Activated CD8-positive, alpha-beta memory T cell treated with anti-CD3 and anti-CD28 coated beads for 48 hours (primary cell): ENCODE measurements at places on chromosomes 7 and 10.

- DNase-seq: no peak
Observed at GRCh38 chr7:83876593-83876992, 227.7 kb upstream of the SEMA3E start.

DNA sequence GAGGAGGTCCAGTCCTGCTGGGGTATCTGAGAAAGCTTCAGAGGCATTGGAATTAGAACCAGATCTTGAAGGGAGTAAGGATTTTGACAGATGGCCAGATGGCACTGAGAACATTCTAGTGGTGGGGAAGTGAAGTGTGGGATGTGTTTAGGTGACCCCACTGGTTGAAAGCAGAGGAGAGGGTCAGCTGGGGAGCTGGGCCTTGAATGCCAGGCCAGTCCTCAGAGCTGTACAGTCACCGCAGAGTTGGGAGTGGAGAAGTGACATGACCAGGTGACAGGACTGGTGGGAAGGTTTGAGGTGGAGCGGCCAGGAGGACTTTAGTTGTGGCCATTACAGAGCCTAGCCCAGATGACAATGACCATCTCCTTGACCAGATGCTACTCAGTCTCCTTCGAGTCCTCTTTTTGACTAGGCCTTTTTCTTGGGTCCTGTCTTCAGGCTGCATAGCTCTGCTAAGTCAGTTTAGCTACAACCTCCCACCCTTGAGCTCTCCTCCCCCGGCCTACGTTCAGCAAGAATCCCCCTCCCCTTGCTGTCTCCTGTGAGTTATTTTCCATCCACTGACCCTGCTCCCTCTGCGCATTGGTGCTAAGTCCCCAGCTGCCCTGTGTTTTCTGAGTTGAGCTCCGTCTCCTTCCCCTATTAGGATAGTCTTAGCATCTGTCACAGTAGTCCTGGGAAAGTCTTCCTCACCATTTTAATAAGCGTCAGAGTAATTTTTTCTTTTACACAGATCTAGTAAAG lies 56.3 kb downstream of the CCNY start:
- DNase-seq: no peak

DNA sequence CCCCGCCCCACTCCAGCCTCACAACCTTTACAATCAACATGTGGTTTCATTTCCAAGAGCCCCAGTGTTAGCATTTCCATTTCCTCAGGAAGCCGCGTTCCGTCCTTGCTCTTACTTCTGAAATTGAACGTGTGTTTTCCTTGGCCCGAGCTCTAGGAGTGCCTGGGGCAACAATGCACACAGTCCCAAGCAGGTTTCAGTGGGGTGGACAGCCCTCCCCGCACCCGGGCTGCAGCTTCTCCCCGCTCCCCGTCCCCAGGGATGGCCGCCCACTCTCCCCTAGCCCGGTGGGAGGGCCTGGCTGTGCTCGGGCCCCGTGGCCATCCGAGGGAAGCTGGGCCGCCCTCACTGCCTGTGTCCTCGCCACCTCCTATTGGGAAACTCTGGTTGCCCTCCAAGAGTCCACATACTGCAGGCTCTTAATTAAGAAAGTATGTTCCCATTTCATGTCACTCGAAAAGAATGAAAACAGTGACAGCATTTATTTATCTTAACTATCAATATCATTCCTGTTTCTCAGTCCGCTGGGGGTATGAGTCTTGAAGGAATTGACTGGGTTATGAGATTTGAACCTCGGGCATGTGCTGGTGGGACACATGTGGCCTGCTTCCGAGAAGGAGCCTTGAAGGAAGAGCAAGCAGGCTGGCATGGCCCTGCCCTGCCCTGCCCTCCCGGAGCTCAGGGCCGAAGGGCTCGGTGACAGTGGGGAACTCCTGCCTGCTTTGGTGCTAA lies 163.8 kb downstream of the GRK5 start:
- DNase-seq: no peak

- DNase-seq: no peak
Observed at GRCh38 chr10:31152421-31153135, 120.9 kb upstream of the ZNF438 start.

DNA sequence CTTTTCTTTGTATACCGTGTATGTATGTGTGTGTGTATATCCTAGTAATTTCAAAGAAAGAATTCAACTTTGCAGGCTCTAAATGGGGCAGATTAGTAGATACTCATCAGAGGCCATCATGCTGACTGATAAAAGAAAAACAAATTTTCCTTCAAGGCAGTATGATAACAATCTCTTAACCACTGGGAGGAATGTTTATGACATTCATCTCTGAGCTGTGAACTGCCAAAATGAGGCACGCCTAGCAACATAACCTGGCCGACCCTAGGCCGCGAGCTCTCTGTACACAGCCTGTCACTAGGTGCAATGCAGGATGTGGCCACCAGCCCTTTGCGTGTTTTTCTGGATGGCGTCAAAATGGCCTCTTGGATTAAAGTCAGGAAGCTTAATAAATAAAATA lies 343.7 kb upstream of the GALNT17 start:
- no peak for DNase-seq

- no peak for DNase-seq
Observed at GRCh38 chr10:65751896-65752295, 1173.9 kb upstream of the LRRTM3 start.

- no peak for DNase-seq
Observed at GRCh38 chr10:133169173-133169947, 9.3 kb downstream of the KNDC1 start.

- DNase-seq: no peak
Observed at GRCh38 chr7:73644688-73645286, 20.5 kb upstream of the MLXIPL start.

GRCh38 chr7:149736478-149737360 lies 36.7 kb downstream of the ZNF467 start:
- no peak for DNase-seq

- DNase-seq: no peak
Observed at GRCh38 chr7:32588657-32589056, 93.4 kb downstream of the AVL9 start.

- DNase-seq: no peak
Observed at GRCh38 chr10:113895018-113895417, 40.6 kb downstream of the NHLRC2 start.

GRCh38 chr10:13000431-13000830 lies 1.1 kb downstream of the CCDC3 start:
- DNase-seq: no peak

DNA sequence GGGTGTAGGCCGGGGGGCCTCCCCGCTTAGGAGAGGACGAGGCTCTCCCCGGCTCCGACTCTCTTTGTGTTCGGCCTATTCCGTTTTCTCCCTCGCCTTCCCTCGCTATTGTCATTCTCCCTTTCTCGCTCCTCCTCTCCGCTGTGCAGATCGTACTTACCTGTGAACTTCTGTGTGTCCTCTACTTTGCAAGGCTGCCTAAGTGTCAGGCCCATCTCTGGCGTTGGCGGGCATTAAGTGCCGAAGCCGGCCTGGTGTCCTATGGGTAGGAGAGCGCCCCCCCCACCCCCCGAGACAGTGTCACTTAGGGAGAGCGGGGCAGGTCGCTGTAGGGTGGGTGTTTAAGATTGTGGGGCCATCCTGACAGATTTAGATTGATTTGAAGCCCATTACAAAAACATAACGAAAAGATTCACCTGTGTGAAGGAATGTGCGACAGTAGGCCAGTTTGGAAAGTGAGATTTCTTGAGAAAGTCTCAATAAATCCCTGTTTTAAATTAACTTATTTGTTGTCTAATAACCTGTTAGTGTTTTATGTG lies 579 bp downstream of the RBM33 start:
- DNase-seq: no peak

- no peak for DNase-seq
Observed at GRCh38 chr7:78172933-78173591, 374.5 kb downstream of the PHTF2 start.

DNA sequence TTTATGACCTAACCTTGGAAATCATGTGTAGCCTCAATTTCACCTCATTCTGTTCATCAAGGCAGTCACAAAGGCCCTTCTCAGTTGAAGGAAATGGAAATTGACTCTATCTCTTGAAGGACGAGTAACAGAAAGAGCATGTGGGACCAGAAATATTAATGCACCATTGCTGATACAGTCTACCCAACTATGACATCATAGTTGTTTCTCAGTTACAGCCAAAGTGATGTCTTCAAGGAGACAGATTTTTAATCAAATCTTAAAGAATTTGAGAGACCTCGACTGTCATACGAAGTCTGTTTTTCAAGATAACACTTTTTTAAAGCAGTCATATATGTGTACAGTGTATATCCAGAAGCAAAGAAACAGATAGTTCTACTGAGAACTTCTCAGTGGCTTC lies 335.7 kb upstream of the PHF14 start:
- DNase-seq: no peak

DNA sequence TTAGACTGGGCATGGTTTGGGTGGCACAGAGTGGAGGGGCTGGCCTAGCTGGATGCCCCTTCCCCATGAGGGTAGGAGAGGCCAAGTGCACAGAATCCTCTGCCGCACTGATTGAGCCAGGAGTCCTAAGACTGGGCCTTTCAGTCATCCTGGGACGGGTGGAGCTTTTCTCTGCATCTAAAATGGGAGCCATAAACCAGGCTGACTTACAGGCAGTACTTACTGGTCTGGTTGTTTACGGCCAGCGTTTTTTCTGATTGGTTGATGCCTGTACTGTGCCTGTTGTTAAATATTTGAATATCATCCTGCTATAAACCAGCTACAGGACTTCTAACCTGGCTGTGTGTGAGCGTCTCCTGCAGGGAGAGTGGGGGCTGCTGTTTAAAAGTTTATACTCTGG lies 107.8 kb downstream of the CDH23 start:
- no peak for DNase-seq

DNA sequence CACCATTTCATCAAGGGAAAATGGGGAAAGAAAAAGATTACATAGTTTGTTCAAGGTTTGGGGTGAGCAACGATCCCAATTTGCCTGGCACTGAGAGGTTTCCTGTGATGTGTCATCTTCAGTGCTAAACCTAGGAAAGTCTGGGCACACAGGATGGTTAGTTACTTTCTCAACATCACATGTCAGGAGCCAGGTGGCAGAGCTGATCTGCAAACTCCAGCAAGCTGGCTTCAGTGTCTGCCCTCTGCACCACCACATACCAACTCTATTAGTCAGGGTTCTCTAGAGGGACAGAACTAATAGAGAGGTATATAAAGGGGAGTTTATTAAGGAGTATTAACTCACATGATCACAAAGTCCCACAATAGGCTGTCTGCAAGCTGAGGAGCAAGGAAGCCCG lies 11.3 kb downstream of the ADAM12 start:
- DNase-seq: no peak

GRCh38 chr7:94655848-94656657 lies at the start of gene SGCE:
SGCE (minus strand) TSS chr7:94656133; CDS start chr7:94656098, 35 bp downstream.
- DNase-seq: no peak

DNA sequence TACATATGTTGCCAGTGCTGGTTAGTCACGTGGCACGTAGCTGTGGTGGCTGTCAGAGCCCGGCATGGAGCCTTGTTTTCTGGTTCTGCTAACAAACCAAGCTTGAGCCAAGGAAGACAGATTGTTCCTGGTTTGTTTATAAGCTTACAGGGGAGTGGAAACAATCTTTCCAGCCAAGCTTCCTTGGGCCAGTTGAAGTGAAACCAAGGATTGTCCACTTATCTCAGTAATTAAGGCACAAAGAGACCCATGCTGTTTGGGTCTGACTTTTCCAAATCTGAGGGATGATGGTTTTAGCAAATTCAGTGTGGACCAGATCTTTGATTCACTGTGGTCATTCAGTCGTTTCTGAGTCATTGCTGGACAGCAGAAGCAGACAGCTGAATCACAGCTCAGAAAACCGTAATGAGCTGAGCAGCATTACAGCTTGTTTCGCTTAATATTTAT lies 297.3 kb upstream of the COBL start:
- no peak for DNase-seq

GRCh38 chr7:40099837-40100236 lies 34.6 kb downstream of the MPLKIP start:
- DNase-seq: no peak

DNA sequence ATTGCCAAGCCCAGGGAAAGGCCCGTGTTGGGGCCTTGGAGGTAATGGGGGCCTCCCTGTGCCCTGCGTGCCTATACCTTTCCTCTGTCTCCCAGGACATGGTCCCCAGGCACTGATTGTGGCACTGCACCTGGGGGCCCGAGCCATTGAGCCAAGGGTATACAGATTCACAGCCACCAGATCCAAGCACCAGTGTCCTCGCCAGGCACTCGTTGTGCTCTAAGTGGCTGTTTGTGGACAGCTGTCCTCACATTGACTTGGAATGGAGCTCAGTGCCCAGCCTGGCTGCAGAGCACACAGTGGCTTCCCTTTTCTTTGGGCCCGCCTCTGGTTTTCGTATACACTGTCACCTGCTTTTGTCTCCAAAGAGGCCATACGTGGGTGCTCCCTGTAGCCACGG lies 72.0 kb upstream of the BTBD16 start:
- DNase-seq: no peak

GRCh38 chr7:49580761-49581160 lies 192.7 kb upstream of the VWC2 start:
- no peak for DNase-seq

- DNase-seq: peak; percentile 31
Observed at GRCh38 chr7:44884621-44885393, 523 bp downstream of the PURB start.
